Activated T-helper 17 cell treated with anti-CD3 and anti-CD28 coated beads, Interleukin-2, amount 50 U/mL, for 72 hours (primary cell): ENCODE measurements at places on chromosomes 12 and 14.

DNA sequence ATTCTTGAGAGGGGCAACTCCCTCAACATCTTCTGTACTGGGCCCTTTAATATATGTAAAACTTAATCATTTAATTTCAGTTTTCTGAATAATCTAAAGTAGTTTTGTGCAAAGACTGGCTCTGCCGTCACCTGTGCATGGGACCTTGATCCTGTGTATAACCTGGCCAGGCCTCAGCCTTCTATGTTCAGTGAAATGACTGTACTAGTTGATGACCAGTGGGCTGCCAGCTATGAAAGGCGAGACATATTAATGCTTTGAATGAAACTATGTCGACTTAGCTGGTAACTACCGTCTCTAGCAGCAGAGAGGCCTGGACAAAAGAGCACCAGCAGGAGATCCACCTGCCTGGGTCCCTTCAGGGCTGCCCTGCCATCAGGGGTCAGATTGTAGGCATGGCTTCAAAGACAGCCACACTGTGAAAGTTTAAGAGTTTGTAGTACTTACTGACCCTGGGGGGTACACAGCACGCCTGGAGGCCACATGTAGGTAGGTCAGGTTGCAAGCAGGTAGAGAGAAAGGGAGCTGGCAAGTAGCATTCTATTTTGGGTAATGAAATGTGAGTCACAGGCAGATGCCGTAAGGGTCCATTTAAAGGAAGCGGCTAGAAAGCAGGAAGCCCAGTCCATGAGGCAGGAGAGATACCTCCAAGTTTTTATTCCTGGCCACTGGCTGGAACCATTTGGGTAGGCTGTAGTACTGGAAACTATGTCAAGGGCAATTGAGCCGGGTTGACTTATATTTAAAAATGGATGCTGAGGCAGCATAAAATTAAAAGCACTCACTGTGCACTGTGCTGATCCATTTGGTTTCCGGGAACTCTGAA is 77.2 kb downstream of the BHLHE41 start:
- ATAC-seq: no peak

DNA sequence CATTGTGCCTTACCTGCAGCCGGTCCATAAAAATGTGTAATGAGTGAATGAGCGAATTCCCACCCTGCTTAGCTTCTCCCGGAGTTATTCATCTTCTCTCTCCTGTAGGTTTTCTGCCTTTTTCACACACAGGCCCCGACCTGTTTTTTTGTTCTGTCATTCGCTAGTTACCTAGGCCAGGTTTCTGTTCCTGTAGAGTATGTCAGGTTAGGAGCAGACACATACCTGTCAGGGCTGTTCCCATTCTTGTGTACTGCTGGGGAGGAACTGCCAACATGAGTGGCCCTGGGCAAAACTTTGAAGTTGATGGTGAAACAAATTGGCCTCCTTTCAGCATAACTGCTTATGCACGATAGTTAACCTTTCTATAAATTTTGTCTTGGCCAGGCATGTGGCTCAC is 140.1 kb downstream of the SYNE2 start:
- ATAC-seq: no peak

- ATAC-seq: no peak
These were observed 34.6 kb downstream of the P2RX7 start for GRCh38 chr12:121167232-121167820.

DNA sequence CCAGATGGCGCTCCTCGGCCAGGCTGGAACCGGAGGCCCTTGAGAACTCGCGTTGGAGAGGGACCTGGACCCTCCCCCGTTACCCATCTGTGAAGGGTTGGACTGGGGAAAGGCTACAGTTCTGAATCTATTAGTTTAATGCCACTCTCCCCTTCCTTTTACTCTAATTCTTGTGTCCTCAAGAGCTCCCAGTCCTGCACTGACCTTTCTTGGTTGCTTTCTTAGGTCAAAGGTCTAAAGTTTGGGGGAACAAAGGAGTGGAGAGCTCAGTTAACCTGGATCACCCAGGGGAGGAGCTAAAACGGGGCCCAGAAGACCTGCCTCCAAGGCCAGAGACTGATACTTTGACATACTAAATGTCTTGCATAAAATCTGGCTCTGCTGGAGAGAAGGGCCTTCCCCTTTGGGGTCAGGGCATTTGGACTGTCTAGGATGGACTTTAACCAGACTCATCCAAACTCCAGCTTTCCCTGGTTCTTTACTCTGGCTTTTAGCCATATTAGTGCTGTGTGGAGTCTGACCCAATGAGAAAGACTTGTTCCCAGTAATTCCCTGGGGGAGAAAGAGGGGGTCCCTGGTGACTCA is 923 bp upstream of the MLF2 start:
- no peak for ATAC-seq

- ATAC-seq: peak; percentile 63
These were observed 40.4 kb upstream of the GZMB start for GRCh38 chr14:24674204-24674970.

DNA sequence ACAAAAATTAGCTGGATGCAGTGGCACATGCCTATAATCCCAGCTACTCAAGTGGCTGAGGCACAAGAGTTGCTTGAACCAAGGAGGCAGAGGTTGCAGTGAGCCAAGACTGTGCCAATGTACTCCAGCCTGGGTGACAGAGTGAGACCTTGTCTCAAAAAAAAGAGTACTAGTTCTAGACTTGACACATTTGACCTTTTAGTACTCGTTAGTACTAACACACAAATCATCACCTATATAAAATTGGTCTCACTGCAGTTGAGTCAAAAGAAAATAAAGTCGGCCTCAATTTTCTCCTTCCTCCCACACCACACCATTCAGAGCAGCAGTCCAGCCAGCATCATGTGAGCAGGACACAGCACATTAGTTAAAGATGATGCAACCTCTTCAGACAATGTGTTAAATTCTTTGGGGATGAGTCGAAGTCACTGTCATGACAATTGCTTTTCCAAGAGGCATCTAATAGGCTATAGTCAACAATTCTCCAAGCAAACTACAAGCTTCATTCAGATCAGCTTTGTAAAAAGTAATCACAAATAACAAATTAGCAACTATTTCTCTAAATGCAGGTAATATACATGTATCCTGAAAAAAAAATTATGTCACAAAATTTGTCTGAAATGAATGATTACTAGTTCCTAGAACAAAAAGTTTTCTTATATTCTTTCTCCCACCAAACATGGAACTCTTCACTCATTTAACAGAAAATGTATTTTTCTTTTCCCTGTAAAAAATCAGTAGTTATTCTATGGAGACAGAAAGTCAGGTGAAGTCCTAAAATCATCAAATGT is 55.6 kb downstream of the CLIP1 start:
- ATAC-seq: peak; percentile 91
